ENCODE measurements at places on chromosomes 11 and 22.

GRCh38 chr22:49826603-49827270 is 936 bp downstream of the BRD1 start:
- DNase-seq = no peak

GRCh38 chr22:38751422-38752346 is 4.1 kb downstream of the SUN2 start:
- peak; percentile 48 for DNase-seq

DNA sequence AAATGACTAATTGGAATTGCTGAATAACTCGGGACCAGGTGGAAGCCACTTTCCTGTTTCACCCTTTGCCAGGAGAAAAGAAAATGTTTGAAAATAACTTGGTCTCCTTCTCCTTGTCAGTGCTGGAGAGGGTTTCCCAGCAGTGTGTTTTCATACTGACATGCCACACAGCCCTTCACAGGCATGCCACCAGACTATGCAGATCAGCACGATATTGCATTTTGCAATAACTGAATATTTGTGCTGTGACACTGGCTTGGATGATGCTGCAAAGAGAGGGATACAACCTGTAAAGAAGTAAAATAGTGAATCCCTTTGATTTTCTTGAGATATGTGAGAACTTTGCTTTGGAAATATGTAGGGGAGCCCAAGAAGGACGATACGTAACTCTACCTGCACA is 200.0 kb upstream of the NAV2 start:
- DNase-seq = no peak

DNA sequence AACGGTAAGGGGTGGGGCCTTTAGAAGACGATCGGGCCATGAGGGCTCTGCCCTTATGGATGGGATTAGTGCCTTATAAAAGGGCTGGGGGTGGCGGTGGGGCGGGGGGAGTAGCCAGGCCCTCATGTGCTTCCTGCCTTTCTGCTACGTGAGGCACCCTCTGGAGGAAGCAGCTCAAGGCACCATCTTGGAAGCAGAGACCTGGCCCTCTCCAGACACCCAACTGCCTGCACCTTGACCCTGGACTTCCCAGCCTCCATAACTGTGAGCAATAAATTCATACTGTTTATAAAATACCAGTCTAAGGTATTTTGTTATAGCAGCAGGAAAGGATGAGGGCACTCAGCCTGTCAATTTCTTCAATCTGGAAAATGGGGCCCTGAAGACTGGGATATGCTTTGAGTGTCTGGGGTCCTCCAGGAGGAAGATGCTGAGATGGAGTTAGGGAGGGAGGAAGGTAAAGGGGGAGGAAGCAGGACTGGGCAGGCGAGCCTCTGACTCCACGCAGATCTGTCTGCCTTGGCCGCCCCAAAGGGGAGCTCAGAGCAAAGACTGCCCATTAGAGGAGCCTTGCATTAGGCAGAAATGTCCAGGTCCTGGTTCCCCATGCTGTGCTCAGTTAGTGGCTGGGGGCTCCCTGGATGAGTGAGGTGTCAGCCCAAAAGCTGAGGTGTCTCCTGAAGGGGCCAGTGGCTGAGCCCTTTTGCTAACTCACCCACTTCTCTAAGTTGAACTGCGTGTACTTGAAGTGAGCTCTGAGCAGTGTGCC is 5.3 kb downstream of the CABP2 start:
- no peak for DNase-seq

DNA sequence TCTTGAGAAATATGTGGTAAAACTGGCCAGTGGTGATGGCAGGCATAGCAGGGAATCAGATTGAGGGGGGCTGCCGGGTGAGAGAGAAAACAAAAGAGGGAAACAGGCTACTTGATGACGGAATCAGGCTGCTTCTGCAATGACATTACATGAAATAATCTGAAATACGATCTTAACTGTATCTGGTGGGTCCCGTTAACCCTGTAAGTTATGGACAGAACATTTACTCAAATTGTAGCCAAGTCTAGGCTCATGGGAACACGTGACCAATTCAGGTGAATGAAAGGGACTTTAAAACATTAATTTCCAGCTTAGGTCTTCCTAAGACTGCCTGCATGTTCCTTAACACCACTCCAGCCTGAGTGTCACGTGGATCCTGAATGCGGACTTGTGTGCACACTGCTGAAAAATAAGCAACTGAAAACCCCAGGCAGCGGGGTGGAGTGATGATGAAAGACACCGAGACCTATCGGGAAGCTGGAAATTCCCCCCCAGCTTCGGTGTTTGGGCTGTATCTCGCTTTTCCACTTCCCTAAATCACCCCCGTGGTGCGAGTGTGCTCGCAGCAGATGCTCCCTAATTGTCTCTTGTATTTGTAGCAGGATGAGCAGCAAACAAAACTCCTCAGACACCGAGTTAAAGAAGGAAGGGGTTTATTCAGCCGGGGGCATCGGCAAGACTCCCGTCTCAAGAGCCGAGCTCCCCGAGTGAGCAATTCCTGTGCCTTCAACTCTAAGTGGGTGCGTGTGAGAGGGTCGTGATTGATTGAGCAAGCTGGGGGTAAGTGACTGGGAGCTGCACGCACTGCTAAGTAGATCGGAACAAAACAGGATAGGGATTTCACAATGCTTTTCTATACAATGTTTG is 145.0 kb upstream of the GRK3 start:
- no peak for DNase-seq

DNA sequence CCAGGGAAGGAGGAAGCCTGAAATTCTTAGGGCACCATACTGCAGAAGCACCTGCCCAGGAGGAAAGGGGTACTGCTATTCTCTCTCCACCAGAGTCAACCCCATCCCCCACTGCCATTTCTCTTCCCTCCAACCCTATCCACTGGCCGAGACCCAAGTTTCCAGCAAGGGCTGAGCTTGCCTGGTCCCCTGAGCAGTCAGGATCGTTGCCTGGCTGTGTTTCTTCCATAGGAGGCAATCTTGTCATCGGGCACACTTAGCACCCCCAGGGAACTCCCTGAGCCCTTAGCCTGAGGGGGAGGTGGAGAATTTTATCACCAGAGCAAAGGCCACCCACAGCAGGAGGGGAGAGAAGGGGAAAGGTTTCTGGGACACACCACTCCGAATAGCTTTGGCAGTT is 115.8 kb upstream of the NECTIN1 start:
- no peak for DNase-seq

- DNase-seq = no peak
Measured at GRCh38 chr22:39908136-39908535, 7.3 kb downstream of the GRAP2 start.

GRCh38 chr11:128831174-128832120 is 35.6 kb downstream of the KCNJ1 start:
- DNase-seq = peak; percentile 81

GRCh38 chr22:31138126-31138525 is 2.2 kb downstream of the PLA2G3 start:
- no peak for DNase-seq

DNA sequence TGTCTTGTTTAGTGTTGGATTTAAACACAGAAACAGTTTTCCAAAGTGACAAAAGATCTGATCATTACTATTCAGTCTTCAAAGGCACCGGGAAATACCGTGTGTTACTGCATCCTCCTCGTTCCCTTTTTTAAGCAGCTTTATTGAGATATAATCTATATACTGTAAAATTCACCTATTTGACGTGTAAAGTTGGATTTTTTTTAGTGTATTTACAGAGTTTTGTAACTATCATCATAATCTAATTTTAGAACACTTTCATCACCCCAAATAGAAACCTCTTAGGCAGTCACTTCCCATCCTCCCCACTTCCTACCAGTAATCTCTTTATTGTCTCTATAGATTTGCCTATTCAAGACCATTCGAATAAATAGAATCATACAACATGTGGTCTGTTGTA is 1.4 kb downstream of the ANO5 start:
- DNase-seq = no peak

DNA sequence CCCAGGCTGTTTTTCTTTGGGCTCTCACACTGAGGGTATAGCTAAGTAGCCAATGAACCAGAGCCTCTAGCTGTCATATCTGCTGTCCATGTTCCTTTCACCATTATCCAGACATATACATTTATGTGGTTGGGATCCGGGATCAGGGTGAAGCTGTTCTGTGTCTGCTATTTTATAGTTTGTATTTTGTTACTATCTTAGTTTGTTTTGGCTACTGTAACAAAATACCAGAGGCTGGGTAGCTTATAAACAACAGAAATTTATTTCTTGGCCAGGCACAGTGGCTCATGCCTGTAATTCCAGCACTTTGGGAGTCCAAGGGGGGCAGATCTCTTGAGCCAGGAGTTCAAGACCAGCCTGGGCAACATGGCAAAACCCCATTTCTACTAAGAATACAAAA is 40.5 kb upstream of the CABP7 start:
- no peak for DNase-seq

- DNase-seq = no peak
Measured at GRCh38 chr11:7571640-7572000, 57.8 kb downstream of the PPFIBP2 start.

DNA sequence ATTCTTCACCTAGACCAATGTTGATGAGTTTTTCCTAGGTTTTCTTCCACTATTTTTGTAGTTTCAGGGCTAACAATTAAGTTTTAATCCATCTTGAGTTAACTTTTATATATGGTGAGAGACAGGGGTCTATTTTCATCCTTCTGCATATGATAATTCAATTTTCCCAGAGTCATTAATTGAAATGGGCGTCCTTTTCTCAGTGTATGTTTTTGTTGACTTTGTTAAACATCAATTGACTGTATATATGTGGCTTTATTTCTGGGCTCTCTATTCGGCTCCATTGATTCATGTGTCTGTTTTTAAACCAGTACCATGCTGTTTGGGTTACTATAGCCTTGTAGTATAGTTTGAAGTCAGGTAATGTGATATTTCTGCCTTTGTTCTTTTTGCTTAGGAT is 282.1 kb downstream of the INSC start:
- no peak for DNase-seq

DNA sequence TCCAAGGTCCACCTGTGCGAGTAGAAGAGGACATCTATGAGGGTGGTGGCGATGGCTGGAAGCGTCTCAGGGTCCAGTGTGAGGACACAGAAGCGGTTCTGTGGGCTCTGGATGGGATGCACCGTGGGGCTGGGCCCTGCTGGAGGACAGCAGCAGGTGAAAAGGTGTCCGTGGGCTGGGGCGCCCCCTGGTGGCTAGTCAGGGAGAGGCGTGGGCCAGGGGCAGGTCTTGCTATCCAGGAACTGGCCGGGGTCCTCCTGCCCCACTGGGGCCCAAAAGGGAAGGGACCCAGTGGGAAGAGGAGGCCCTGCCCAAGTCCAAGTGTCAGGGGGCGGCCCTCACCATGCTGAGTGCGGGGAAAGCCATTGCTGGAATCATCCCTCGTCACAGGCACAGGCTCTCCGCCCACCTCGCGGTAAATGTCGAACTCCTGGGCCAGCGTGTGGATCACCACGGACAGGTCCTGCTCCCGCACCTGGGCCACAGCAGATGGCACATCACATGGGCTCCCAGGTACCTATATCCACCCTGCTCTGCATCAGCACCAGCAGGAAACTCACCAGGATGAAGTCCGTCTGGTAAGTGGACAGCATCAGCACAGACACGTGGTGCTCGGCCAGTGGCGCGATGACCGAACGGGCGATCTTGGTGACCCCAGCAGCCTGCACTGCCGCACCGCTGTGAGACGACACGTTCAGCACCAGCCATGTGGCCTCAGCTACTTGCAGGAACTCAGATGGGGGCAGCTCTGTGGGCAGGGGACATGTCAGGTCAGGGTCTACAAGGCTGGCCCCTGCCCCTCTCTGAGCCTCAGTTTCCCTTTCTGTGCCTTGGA is 2.3 kb downstream of the CASTOR1 start:
- peak; percentile 79 for DNase-seq

DNA sequence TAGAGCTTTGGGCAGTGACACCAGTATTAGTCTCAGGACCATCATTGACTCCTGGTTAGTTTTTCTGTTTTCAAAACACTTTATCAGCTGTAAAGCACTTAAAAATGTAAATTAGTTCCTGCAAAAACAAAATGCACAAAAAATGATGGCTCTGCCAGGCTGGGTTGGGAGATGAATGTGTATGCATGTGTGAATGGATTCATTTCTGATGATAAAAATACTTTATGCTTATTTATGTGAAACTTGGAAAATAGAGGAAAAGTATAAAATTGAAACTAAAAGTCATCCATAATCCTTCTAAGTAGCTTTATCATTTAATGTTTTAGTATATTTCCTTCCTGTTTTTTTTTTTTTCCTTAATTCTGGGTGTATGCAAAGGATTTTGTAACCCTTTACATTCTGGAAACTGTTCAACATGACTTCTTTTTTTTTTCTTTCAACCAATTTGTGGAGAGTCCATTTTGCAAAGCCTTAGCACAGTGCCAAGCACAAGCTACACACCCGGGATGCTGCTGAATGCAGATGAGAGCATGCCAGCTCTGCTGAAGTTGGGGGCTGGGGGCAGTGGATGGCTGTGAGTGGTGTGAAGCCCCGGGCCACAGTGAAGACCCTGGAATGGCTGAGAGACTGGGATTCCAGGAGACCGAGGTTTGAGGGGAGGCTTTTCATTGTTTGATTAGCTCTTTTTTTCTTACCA is 37.6 kb downstream of the PTPRJ start:
- no peak for DNase-seq

DNA sequence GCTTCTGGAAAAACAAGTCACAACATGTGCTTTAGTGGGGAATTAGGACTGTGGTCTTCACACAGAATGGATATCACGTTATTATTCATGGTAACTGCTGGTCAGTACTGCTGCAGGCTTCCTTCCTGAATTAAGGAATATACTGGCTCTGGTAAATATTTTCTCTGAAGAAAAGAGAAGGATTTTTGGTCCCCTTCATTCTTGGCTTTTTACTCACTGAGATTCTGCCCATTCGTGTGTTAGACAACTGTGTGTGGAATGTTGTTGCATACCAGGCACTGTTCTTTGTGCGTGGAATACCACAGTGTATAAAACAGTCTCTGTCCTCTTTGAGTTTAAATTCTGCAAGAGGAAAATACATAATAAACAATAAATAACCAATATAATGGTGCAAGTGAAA is 80.3 kb downstream of the ALX4 start:
- no peak for DNase-seq

- peak; percentile 48 for DNase-seq
Measured at GRCh38 chr11:119356349-119357031, 10.0 kb upstream of the MFRP start.

GRCh38 chr22:45090497-45090910 is 73.2 kb upstream of the NUP50 start:
- DNase-seq = no peak

- DNase-seq = no peak
Measured at GRCh38 chr22:39482768-39483167, 19.3 kb upstream of the MIEF1 start.

DNA sequence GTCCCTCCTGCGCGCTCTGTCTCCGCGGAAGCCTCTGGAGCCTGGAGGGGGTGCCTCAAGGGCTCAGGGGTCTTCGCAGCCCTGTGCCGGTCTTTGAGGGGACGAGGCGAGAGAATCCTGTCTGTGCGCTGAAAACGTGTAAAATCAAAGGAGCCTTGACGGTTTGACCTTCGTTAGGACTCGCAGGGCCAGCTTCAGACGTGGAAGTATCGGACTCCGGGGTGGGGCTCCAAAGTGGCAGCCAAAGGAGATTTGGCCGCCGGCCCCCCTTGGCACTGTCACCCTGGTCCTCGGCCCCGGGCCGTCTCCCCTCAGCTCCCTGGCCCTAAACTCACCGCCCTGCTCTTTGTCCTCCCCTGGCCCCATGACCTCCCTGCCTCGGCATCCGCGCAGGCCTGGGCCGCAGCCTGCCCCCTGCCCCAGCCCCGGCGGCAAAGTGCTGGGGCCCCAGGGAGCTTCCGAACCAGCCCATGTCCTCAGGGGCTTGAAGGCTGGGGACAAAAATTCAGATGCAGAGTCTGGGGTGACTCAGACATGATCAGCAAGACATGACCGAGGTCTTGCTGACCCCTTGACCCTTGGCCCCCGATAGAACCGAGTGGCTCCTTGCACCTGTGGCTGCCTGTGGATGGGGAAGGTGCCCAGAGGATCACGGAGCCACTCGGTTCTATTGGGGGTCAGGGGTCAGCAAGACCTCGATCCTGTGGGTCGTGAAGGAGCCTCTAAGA is 6.9 kb upstream of the PHRF1 start:
- no peak for DNase-seq

All from activated CD4-positive, alpha-beta T cell treated with anti-CD3 and anti-CD28 coated beads for 1 hour (primary cell).